NCI-H187 treated with DMSO at 0.1 percent for 48 hours (cell line): ENCODE measurements at places on chromosomes 13 and 19.

- DNase-seq = no peak
Measured at GRCh38 chr19:41933693-41934426, 5.6 kb upstream of the ERFL start.

- no peak for DNase-seq
Measured at GRCh38 chr13:96426167-96426566, 336.3 kb downstream of the HS6ST3 start.

GRCh38 chr13:94028234-94028633, 451.2 kb downstream of the DCT start:
- no peak for DNase-seq

GRCh38 chr13:40652588-40652940, 13.9 kb downstream of the FOXO1 start:
- DNase-seq = no peak

- no peak for DNase-seq
Measured at GRCh38 chr13:110195547-110196485, 111.1 kb downstream of the COL4A1 start.

DNA sequence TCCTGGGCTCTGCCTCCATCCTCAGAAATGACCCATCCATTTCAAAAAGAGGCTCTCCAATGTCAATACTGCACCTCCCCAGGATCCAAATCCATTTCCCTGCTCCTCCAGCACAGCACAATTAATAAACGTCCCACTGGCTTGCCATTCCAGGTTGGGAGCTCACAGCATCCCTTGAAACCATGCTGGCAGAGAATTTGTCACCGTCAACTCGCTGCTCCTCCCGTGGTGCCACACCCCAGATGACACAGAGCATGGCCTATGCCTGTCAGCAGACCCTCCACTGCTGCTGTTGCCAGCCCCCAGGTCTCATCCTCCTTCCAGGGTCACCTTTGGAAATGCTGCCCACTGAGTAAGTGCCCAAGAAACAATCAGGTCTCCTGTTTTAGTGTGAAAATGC, 53.0 kb upstream of the UQCRFS1 start:
- no peak for DNase-seq
